Stimulated activated CD8-positive, alpha-beta memory T cell treated with anti-CD3 and anti-CD28 coated beads, Interleukin-4, amount 100 ng/mL, for 24 hours (primary cell): ENCODE measurements at places on chromosomes 7 and 10.

DNA sequence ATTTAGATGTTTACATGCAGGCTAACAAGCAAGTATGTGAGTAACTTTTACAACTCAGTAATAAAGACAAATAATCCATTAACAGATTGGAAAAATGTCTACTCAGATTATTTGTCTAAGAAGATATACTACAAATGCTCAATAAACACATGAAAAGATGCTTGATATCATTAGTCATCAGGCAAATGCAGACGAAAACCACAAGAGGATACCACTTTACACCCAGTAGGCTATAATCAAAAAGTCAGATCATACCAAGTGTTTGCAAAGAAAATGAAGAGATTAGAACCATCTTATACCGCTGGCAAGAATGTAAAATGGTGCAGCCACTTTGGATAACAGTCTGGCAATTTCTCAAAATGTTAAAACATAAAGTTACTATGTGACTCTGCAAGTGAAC, 84.1 kb downstream of the MALSU1 start:
- no peak for DNase-seq

- no peak for DNase-seq
These were observed 50.4 kb upstream of the DDC start for GRCh38 chr7:50615519-50616080.

DNA sequence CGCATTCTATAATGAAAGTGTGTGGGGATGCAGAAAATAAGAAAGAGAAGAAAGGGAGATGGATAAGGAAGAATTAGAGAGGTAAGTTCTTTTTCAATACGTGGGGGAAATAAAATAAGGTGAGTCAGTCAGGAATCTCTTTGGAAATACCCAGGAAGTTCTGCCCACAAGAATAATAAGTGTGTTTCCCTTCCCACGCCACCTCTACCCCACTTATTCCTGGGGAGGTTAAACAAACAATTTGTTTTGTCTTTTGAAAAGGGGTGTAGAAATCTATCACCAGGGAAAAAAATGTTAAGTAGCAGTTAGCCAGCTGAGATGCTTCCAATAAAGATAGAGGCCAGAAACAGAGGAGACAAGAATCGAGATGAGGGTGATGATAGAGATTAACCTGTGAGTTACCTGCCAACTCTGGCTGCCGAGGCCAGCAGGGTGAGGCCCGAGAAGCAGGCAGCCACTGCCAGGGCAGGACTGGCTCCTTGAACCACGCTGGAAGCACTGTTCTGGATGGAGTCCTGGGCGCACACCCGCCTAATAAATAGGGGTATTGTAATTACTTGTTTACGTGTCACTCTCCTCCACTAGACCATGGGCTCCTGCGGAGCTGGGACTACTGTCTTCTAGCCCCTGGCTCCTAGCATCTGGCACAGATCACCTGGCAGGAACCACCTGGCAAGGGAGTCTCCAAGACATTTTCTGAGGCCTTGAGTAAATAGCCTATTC, 191.3 kb downstream of the FGFR2 start:
- no peak for DNase-seq

- no peak for DNase-seq
These were observed 177.0 kb upstream of the AKR1E2 start for GRCh38 chr10:4648999-4649398.

DNA sequence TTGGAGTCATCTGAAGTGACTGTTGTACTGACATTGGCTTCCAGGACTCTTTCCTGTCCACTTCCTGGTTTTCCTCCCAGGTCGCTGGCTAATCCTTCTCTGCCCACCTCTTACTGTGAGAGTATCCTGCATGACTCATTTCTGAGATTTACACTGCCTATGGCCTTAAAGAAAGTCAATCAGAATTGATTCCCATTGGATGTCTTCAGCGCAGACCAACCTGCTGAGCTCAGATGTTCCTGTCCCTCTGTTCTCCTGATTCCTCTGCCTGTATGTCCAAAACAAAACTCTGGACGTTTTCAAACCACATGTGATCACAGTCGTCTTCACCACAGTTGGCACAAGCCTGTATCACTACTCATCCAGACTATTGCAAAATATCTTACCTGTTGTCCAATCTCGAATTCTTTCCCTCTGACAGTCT, 262.1 kb downstream of the CREB5 start:
- DNase-seq = no peak

DNA sequence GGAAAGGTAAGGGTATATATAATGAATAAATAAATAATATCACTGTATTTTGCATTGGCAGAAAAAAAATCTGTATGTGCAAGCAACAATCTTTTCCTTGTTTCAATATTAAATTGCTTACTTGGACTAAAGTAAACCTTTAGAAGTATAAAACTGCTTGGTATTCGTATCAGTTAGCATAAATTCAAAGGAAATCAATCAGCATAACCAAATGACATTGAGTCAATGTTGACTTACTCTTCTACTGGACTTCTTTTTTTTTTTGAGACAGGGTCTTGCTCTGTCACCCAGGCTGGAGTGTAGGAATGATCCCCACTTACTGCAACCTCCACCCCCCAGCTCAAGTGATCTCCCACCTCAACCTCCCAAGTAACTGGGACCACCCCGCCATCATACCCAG, 42.3 kb upstream of the KMT2C start:
- DNase-seq = no peak

DNA sequence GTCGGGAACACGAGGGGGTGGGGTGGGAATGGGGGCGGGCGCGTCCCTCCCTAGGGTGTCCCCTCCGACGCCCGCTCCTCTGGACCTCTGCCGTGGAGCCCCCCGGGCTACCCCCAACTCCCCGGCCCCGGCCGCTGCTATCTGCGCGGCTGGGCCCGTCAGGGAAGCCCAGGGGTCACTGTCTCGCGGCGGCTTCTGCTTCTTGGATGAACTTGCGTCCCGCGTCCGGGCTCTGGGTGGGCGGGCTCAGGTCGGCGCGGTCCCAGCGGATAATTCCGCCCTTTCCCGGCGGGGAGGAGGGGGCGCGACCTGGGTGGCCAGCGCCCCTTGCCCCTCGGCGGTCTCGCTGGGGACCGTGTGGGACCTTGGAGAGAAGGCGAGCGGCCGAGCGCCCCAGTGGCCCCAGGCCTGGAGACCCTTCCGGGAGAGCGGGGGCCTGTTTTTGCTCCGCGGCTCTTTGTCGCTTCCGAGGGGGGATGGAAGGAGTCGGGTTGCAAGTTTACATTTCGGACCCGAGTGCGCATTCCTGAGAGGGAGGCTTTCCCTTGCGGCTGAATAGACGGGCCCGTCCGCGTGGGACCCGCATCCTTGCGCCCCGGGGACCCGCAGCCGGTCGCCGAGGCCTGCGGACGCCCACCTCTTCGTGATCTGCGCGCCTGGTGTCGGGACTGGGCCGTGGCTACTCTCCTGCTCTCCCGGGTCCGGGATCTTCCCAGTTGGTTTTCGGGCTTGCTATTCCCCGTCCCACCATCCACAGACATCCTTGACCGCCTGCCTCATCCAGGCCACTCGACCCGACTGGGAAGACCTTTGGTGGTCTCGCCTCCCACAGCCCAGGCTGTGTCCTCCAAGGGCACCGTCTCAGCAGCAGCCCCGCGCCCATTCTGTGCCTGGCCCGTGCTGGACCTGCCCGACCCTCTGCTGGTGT, 812 bp downstream of the DOCK1 start:
- no peak for DNase-seq

- no peak for DNase-seq
These were observed 203.8 kb upstream of the ZMIZ1 start for GRCh38 chr10:78864761-78865537.

GRCh38 chr7:23473844-23474093, 3.5 kb upstream of the IGF2BP3 start:
- DNase-seq = no peak

DNA sequence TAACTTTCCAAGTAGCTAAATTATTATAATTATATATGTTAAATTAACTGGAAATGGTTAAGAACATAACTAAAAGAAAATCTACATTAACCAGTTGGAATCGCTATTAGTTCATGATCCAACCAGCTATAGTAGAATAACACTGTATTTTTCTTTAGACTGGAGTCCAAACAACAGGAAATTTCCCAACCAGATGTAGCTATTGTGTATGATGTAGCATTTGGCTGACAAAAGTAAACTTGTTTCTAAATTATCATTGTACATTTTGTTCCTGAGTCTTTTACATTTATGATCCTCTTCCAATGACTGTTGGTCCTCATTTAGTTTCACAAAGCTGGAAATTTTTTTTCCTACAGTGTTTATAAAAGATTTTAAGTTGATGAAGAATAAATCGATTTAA, 62.1 kb downstream of the PAPSS2 start:
- no peak for DNase-seq

DNA sequence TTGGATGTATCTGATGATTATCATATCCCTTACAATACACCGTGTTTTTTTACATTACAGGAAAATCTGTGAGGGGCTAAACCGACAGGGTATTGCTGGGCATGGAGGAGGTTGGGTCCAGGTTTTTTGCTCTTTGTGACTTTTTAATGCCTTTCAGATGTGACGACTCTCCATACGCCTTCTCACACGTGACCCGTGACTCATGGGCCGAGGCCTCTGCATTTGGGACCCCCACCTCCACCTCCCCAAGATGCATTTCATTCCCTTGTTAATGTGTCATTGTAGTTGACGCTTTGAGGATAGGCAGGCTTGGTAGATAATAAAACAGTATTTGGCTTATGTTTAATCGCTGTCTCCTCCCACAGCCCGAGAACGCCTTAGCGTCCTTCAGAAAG, 95.3 kb downstream of the CUX1 start:
- DNase-seq = no peak

DNA sequence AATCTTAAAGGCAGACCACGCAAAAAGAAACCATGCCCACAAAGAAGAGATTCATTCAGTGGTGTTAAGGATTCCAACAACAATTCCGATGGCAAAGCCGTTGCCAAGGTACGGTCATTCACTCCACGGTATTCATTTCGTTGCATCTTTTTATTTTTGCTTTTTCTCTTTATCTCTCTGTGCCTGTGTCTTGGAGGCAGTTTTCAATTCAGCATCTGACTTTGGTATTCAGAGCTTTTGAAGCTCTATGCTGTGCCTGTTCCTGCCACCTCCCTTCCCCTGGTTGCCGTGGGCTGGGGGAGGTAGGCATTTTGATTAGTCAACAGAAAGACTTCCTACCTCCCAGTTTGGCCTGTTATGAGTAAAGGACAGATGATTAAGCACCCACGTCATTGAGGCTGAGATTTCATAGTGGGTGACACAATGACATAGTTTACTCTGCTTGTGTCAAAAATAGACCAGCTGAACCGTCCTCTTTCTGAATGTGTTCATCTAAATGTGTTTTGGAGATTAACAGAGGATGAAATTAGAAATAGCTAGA, 149.5 kb downstream of the ARID5B start:
- DNase-seq = peak; percentile 60

DNA sequence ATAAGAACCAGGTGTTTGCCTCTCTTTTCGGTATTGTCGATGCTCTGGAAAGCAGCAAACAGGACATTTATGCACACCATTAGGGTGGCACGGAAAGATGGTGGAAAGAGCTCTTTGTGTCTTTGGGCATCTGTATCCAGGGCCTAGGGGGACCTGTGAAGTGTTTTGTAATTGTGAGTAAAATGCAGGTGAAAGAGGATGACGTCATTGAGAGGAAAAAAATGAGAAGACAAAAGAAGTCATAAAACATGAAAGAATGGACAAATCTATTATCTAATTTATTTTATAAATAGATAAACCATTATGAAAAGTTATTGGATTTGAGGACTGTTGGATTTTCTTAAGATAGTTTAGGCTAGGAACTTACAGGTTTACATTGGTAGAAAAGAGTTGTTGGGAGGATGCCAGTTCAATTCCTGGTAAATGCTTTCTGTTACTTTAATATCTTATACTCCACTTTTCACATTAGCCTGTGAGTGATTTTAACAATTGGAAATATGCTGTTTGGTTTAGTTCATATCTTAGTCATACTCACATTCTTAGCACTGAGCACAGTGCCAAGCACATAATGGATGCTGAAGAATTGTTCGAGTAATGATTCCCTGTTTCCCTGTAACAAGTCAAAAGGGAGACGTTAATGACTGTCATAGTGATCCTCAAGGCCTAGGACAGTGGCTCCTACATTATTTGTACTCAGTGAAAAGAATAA, 62.6 kb downstream of the EXOC4 start:
- no peak for DNase-seq

DNA sequence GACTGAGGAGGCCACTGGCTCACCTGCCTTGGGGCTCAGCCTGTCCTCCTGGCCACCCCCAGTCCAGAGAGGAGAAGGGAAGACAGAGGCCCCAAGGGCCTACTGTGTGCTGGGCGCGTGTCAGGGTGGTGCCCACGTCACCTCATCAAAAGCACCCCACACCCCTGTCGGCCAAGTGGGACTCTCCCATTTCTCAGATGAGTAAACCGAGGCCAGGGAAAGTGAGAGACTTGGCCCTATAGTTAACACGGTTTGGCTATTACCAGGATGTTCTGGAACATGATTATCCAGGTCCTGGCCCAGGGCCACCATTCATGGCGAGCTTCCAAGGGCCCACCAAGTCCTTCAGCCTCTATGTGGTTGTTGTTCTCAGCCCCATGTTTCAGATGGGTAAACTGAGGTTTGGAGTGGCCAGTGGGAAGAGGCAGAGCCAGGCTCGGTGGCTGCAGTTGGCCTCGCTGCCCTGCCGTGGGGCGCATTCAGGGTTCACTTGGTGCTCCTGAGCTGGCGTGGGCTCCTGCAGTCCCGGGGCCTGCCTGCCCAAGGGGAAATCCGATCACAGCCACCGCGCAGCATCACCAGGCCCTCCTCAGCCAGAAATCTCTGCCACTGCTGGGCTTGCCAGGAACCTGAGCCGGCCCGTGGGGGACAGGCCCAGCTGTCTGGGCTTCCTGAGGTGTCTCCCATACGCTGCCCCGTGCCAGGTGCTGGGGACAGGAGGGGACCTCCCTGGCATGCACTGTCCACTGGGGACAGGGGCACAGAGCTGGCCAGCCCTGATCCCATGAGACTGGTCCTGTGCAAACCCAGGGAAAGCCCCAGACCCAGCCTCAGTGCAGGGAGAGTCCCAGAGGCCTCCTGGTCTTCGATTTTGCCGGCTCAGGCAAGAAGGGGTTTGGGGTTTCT, 117.7 kb upstream of the TNRC18 start:
- no peak for DNase-seq

DNA sequence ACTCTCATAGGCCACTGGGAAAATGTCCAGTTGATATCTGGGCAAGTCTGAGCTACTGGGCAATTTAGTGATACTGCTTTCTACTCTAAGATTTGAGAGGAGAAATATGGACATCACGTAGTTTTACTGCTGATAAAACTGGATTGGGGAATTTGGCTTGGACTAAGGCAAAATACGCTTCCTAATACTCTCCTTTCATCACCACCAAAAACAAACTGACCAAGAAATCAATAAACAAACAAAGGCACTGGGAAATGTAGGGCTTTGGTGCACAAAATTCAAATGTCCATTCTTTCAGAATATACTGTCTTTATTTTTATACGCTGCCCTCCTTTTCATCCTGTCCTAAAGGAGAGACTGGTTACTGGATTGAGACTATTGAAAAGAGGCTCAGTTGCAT, 145.1 kb upstream of the SP8 start:
- DNase-seq = no peak

DNA sequence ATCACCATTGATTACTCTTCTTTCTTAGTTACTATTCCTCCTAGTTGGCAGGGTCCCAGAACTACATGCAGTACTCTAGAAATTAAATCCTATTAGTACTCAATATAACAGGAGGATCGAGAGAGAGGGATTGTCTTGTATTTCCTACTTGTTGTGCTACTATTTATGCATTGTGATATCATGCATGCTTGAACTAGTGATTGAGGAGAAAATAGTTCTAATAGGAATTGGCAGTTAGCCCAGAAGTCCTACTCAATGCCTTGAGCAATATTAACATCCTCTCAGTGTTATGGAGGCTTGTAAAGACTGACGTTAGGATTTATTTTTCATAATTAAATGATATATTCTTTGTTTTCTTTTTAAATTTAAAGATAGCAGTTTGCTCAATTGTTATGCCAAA, 67.4 kb downstream of the FOXP2 start:
- no peak for DNase-seq

GRCh38 chr7:1027242-1028043, 16.9 kb upstream of the GPR146 start:
- DNase-seq = no peak
